Omental fat pad (tissue), 4 donors: ENCODE measurements at places on chromosomes 7 and 10. TPM values are rescaled to one million over a fixed set of nuclear protein-coding genes. Genes with fewer than 3 reads are reported as not detected.

TECTB gene
- not detected for total RNA-seq

NANOS1 gene
- 12.2 TPM for total RNA-seq

CPVL gene
- 28.8 TPM for total RNA-seq

NKX6-2 gene
- not detected for total RNA-seq

PIK3AP1 gene
- total RNA-seq, result 16.6 TPM

MMD2 gene
- not detected for total RNA-seq

CNPY1 gene
- total RNA-seq, result not detected

SEMA3E gene
- total RNA-seq, result 1.4 TPM

FFAR4 gene
- total RNA-seq, result 6.7 TPM

EPHB6 gene
- total RNA-seq, result 25.8 TPM

PPP1R9A gene
- 6.3 TPM for total RNA-seq

GRM3 gene
- total RNA-seq, result not detected

FKBP9 gene
- 86.0 TPM for total RNA-seq

MMP21 gene
- total RNA-seq, result not detected

MYOF gene
- total RNA-seq, result 74.3 TPM

VWDE gene
- total RNA-seq, result not detected

OPN4 gene
- 1.1 TPM for total RNA-seq

PPP1R3C gene
- 6.2 TPM for total RNA-seq

MSMB gene
- not detected for total RNA-seq

NPTX2 gene
- total RNA-seq, result 11.3 TPM

EXOC4 gene
- 59.2 TPM for total RNA-seq

ADAP1 gene
- 21.7 TPM for total RNA-seq

DRGX gene
- not detected for total RNA-seq

ST7 gene
- 26.3 TPM for total RNA-seq

ASAH2 gene
- 1.6 TPM for total RNA-seq

SORCS1 gene
- total RNA-seq, result 1.3 TPM

GIMAP1 gene
- total RNA-seq, result 2.1 TPM

NME8 gene
- total RNA-seq, result not detected

SRI gene
- total RNA-seq, result 67.5 TPM

C10orf53 gene
- not detected for total RNA-seq

CHAT gene
- total RNA-seq, result not detected

MYO1G gene
- total RNA-seq, result 3.2 TPM

OR6V1 gene
- not detected for total RNA-seq

C7orf57 gene
- total RNA-seq, result not detected
